Memory B cell (primary cell): ENCODE measurements at places on chromosomes 2 and 18.
A peak's percentile ranks its signal among the peaks of the same experiment; 100 is the strongest.

- H3K36me3 ChIP-seq = peaks cover 58% of the 10 kb centered on the region
- peak overlapping the region; percentile 68 for H3K4me3 ChIP-seq
- H3K4me1 ChIP-seq = peaks cover 47% of the 10 kb centered on the region
- no peaks in the 10 kb centered on the region for H3K27me3 ChIP-seq
These were observed 31.8 kb downstream of the SP100 start for GRCh38 chr2:230447455-230448451.

DNA sequence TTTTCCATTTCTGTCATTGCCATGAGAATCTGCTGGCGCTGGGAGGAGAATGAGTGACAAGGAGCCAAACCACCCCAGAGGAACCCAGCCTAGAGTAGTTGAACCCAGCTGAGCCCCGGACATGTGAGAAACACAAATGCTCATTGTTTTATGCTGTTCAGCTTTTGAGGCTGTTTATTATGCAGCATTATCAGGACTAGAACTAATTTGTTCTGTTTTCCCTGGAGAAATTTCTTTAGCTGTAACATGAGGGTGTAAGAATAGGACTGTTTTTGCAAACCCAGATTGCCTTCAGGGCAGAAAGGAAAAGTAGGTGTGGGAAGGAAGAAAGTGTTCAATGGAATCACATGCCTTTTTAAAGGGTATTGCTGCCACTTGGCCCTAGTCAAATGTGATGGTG lies 28.5 kb upstream of the DOCK10 start:
- no peak overlapping the region for H3K4me3 ChIP-seq
- no peak overlapping the region for H3K27ac ChIP-seq
- peaks cover 8% of the 10 kb centered on the region for H3K27me3 ChIP-seq
- H3K36me3 ChIP-seq = peaks cover 10% of the 10 kb centered on the region

DNA sequence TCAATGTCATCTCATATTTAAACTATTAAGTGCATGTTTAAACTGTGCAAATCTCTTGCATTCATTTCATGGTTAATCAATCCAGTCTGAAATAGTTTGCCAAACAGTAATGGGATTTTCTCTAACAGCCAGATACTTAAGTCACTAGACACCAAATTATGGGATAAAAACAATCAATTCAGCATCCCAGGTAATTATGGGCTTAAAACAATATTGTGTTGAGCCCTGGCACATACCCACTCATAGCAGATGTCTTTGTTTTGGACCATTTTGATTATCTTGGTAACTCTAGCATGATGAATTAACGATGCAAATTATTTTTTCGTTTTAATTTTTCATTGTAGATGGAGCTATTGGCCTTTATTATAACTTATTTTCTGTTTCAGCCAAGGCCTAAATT lies 118.5 kb upstream of the CD302 start:
- peaks cover 4% of the 10 kb centered on the region for H3K27me3 ChIP-seq
- no peaks in the 10 kb centered on the region for H3K36me3 ChIP-seq
- H3K4me3 ChIP-seq = no peak overlapping the region
- no peaks in the 10 kb centered on the region for H3K4me1 ChIP-seq

- no peaks in the 10 kb centered on the region for H3K4me1 ChIP-seq
- DNase-seq = no peak
- no peaks in the 10 kb centered on the region for H3K36me3 ChIP-seq
- no peaks in the 10 kb centered on the region for H3K27me3 ChIP-seq
These were observed 137.4 kb upstream of the ETAA1 start for GRCh38 chr2:67259556-67260342.
